Activated CD8-positive, alpha-beta T cell treated with anti-CD3 and anti-CD28 coated beads for 36 hours (primary cell): ENCODE measurements at places on chromosomes 12 and 14.
A peak's percentile ranks its signal among the peaks of the same experiment; 100 is the strongest.

- DNase-seq, result no peak
Observed at GRCh38 chr12:68911197-68911718, 21.7 kb downstream of the CPM start.

DNA sequence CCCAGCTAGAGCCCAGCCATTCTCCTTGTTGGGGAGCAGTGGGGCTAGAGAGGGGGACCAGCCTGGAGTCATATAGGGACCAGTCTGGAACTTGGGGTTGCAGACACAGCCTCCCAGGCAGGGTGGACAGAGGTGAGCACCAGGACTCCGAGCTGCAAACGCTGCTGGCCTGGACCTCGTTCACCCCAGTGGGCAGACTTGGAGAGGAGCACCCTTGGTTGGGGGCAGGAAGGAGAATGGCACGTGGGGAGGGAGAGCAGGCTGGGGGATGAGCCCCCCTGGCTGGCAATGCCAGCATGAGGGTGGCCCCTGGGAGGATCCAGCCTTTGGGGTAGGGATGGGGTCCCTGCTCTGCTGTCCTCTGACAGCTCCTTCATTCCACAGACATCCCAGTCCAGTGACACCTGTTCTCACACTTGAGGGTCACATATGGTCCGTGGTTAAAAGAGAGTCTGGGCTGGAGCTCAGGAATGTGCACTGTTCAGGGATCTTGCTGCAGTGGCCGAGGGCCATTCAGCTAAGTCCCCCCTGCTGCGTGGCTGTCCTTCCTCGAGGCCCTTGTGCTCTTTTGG lies 2.8 kb downstream of the LBHD2 start:
- DNase-seq, result no peak

DNA sequence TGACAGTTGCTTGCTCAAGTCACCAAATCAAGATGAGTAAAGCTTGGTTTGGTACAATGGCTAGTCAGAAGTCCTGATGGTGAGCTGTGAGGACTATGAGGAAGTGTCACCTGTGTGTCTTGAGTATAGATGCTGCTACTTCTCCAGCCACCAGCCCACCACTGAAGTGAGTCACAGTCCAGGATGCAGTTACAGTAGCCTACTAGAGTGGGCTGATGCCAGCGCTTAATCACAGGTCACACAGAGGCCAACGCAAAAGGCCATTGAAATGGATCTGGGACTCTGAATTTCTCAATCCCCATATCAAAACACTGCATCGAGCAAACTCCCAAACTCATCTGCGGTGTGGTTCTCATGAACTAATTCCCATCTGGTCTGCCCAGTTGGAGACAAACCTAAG lies 223.1 kb downstream of the ANO6 start:
- DNase-seq, result peak; percentile 38

DNA sequence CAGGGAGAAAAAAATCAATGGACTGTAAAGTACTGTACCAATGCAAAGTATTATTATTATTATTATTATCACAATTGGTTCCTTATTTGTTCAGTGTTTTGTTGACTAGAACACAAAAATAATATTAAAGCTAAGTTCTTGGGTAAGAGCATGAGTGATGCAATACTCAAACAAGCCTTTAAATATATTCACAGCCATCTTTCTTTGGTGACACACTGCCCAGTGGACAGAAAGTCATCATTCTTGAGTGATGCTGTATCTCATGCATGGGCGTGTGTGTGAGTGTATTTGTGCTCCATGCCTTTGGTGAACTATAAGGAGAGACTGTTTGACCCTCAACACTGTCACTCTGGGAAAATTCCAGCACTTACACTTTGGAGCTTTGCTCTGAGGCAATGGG lies 93.6 kb downstream of the KCNK10 start:
- DNase-seq, result no peak

- no peak for DNase-seq
Observed at GRCh38 chr14:59067127-59067894, 121.2 kb upstream of the DAAM1 start.

GRCh38 chr12:63420206-63420644 lies 248.1 kb downstream of the DPY19L2 start:
- peak; percentile 70 for DNase-seq

- DNase-seq, result no peak
Observed at GRCh38 chr14:93006567-93007051, 83.7 kb downstream of the CHGA start.

GRCh38 chr12:29578070-29578469 lies 80.6 kb upstream of the OVCH1 start:
- no peak for DNase-seq

GRCh38 chr12:114673169-114673833 lies 10.7 kb downstream of the TBX3 start:
- no peak for DNase-seq

- no peak for DNase-seq
Observed at GRCh38 chr12:49970658-49971057, 2.1 kb upstream of the AQP6 start.

GRCh38 chr12:103470664-103471063 lies 25.1 kb downstream of the C12orf42 start:
- no peak for DNase-seq

GRCh38 chr12:50058743-50059312 lies 1.4 kb downstream of the ASIC1 start:
- DNase-seq, result peak; percentile 62

DNA sequence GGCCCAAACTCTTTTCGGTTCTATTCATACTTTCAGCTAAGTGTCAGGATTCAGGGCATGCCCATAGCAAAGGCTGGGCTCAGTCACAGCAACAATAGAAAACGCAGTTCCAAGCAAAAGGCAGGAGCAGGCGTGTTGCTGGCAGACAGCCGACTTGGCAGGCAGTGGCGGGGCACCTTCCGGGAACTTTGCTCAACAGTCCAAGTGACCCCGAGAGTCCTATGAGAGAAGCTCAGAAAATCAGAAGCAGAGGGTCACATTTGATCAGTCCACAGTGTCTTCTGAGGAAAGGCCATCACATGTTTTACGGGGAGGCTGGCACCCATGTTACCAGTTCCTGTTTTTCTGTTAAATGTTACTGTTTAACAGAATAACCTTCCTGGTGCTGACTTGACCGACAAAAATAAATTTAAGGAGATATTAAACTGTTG lies 115.0 kb downstream of the DACT1 start:
- no peak for DNase-seq

DNA sequence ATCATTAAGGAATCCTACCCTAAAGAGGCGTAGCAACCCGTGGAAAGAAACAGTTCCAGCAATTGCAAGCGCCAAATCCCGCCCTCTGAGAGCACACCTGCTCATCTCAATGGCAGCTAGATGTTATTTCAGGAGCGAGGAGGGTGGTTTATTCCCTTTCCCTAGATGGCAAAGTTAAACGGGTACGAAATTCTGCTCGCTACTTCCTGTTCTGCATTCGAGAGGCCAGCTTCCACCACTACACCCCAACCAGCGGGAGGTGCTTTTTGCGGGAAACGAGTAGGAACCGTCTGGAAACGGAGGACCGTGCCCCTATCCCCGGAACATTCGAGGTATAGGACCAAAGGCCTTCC lies 536 bp downstream of the VPS29 start:
- no peak for DNase-seq

- DNase-seq, result peak; percentile 18
Observed at GRCh38 chr14:97177635-97178034, 380.5 kb downstream of the VRK1 start.

- DNase-seq, result peak; percentile 73
Observed at GRCh38 chr12:32399370-32400113, at the start of gene FGD4. Gene FGD4 (plus strand): TSS chr12:32399558.

DNA sequence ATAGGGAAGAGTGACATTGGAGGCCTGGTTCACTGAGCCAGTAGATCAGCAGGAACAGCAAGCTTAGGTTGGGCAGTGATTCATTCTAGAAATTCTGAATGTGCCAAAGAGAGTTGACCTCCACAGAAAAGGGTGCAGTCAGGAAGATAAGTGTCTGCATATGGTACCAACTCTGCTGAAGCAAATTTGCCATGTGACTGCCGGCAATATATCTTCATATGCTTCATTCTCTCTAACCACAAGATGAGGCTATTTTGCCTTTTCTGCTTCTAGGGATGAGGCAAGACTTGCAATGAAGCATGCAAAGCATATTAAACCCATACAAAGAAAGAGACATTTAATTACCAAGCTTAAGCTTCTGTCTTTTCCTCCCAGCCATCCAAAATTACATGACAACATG lies 13.6 kb downstream of the CCDC198 start:
- no peak for DNase-seq

DNA sequence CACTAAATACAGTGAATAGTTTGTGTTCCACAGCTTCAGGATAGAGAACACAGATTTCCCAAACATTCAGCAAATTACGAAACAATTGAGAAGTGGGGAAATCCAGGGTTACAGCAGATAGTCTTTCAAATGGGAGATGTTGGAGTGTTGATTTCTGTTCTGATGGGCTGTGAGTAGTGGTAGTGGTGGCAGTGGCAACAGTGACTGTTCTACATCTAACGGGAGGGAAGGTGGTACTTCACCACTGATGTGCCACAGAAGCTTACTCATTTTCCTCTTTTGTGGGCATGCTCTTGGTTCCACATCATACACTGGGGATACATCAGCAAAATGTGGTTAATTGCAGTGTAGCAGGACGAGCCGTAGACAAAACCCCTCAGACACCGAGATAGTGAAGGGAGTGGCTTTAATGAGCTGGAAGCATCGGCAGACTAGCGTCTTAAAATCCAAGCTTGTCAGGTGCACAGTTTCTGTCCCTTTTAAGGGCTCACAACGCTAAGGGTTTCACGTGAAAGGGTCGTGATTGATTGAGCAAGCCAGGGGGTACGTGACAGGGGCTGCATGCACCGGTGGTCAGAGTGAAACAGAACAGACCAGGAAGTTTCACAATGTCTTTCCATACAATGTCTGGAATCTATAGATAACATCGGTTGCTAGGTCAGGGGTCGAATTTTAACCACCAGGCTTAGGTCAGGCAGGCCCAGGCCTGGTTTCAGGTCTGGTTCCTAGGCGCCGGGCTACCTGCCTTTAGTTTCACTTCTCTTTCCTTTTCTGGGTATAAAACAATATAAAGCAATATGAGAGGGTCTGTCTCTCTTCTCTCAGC lies 330.6 kb upstream of the FBXO33 start:
- DNase-seq, result peak; percentile 44

- no peak for DNase-seq
Observed at GRCh38 chr12:70002097-70002911, 177.3 kb downstream of the MYRFL start.

DNA sequence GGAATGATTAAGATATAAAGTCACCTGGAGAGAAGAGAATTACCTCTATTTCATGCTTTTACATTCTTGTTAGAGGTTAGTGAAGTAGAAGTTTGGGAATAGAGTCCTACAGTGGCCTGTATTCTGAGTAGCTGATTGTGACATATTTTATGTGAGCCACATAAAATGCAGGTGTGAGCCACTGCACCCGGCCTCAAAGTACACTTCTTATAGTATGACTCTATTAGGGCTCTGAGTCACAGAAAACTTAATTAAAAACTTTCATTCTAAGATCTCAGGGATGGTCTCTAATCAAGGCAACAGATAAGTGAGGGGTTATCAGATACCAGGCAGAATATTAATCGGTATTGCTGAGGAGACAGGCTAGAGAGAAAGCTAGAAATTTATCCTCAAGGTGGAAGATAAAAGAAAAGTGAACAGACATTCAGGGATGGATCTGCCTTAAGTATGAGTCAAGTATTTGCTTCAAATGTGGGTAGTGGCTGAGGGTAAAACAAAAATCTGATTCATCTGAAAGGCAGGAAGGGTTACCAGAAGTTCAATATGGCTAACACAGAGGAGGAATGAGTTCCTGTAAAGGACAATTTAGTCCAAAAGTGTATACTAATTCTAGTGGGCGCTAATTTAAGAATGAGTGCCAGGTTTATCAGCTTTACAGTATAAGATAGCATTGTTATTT lies 5.5 kb upstream of the G2E3 start:
- DNase-seq, result peak; percentile 31

DNA sequence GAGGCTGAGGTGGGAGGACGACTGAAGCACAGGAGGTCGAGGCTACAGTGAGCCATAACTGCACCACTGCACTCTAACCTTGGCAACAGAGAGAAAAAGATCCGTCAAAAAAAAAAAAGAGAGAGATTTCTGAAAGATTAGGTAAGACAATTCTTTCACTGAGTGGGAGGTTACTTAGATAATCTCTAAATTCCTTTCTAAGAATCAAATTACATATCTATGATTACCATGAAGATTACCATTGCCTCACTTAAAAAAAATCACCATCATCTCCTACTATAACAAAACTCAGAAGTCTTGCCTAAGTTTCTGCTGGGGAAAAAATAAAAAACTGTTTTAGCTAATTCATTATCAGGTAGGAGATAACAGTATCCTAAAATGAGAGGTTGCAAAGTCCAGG lies 366.7 kb downstream of the DUSP6 start:
- no peak for DNase-seq

- peak; percentile 82 for DNase-seq
Observed at GRCh38 chr12:8544295-8544694, 3.6 kb upstream of the CLEC4E start.

- DNase-seq, result no peak
Observed at GRCh38 chr12:3150931-3151835, 74.0 kb downstream of the TSPAN9 start.

- peak; percentile 96 for DNase-seq
Observed at GRCh38 chr14:69766984-69767368, at the start of gene SRSF5. Gene SRSF5 (plus strand): TSS chr14:69767142. CDS start chr14:69768157, 1,015 bp downstream.

GRCh38 chr14:68675233-68675577 lies 117.7 kb downstream of the ZFP36L1 start:
- no peak for DNase-seq

- no peak for DNase-seq
Observed at GRCh38 chr14:54230645-54231044, 166.2 kb upstream of the CDKN3 start.

DNA sequence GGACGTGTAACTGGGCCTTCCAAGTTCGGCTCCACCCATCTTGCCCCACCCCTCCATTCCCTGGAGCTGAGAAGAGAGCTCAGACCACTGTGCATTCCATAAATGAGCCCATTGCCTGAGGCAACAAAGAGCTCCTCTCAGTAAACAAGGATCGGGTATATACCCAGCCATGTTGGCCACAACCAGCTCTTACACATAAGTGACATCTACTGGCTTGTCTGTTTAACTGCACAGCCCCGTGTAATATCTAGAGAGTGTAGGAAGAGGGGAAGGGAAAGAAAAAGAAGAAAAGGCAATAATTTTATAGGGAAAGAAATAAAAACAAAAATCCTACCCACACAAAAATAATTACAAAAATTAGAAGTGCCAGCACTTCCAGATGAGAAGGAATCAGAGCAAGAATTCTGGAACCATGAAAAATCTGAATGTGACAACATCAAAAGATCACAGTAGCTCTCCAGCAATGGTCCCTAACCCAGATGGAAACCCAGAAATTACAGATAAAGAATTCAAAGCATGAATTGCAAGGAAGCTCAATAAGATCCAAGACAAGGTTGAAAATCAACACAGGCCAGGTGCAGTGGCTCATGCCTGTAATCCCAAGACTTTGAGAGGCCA lies 308.1 kb downstream of the RPAP3 start:
- DNase-seq, result peak; percentile 63

DNA sequence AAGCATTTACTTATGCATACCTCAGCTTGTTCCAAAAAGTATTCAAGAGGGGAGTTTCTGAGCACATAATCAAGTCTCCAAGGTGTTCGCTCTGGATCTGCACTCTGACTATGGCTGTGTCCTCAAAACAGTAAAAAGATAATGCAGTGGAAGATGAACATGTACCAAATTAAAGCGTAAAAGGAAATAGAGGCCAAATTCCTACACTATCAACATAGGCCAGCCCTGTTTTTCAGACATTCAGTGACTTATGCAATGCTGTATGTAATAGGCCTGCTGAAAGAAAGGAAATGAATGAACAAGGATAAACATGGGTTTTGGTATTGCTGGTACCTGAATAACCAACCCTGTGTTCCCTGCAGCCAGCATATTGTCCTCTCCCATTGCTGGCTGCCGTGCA lies 115.7 kb downstream of the SAMD4A start:
- no peak for DNase-seq
